ENCODE measurements at places on chromosomes 4 and X.

DNA sequence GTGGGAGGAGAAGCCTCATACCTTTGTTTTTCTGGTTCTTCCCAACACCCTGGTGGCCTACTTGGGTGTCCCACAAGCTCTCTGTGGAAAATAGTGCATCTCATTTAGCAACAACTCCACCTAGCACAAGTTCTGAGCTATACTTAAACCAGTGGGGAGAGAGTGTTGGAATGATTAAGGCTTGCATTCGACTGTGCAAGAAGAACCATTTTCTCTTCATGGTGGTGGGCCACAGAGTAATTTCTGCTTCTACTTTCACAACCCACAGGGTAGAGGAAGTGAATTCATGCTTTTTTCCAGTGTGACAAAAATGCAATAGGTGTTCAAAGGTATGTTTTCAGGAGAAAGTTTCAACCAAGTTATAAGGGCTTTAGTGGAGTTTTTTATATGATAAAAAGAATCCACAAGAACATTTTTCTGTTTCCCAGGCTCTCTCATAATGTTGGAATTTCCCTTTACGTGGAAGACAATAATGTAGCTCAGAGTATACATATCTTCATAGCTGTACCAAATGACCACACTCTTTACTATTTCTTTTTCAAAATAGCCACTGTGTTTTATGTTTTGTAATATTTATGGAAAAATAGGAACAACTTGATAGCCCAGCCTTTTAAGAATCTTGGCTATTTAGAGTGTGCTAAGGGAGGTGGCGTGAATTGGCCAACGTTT is 80.3 kb upstream of the HHIP start:
- DNase-seq, result no peak

- peak; percentile 74 for DNase-seq
Observed at GRCh38 chr4:112557676-112558411, 41.9 kb upstream of the NEUROG2 start.

GRCh38 chrX:129961180-129962083 is 21.0 kb upstream of the BCORL1 start:
- no peak for DNase-seq

DNA sequence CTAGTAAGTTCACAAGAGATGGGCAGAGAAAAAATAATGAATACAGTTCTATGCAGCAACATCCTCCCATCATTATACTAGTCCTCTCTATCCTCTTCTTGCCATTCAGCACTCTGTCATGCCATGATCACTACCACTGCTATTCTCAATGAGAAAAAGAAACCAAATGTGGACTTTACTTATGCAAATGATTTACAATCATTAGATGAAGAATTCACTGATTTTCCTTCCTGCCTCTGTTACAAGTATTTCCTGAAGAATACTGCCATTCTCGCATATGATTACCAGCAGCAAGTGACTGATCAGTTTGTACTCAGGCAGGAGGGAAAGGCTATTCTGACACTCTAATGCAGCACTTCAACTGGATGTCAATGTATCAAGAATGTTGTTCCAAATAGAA is 50.3 kb downstream of the WDFY3 start:
- no peak for DNase-seq

- no peak for DNase-seq
Observed at GRCh38 chr4:3307060-3307459, 14.2 kb downstream of the RGS12 start.

- no peak for DNase-seq
Observed at GRCh38 chr4:110075083-110075738, 123.2 kb downstream of the ELOVL6 start.

GRCh38 chr4:104500442-104500841 is 5.7 kb upstream of the CXXC4 start:
- no peak for DNase-seq

DNA sequence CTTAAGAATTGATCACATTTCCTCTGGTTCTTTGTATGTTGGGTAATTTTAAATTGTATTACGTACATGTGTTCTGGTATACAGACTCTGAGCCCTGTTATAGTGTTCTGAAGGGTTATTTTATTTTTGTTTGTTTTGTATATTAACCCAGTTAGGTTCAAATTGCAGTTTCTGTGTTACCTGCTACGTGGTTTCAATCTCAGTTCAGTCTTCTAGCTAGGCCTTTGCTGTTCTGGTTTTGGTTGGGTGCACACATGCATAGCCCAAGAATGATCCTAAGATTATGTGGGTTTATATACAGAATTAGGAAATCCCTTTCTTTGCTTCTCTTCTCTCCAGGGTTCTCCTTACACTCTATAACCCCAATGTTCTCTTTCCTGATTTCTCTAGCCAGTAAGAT is 161.0 kb downstream of the PPP1R2C start:
- no peak for DNase-seq

DNA sequence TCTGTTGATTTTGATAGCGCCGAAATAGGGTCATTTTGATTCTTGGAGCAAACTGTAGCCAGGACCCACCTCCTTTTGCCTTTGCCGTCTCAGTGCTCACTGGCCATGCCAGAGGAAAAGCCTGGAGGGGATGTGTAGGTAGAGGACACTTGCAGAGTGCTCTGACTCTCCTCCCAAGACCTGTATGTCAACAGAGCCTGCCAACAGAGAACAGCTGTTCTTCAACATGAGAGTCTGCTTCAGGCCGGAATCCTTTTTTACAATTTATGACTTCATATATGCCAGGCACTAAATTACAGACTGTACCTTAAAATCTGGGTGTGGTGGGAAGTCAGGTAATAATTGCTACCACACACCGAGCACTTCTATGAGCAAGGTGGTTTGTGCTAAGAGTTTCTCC is 94.2 kb downstream of the KDR start:
- no peak for DNase-seq

- DNase-seq, result no peak
Observed at GRCh38 chr4:139808808-139809756, 143.5 kb downstream of the MGST2 start.

- no peak for DNase-seq
Observed at GRCh38 chr4:8218371-8219031, 19.4 kb downstream of the SH3TC1 start.

DNA sequence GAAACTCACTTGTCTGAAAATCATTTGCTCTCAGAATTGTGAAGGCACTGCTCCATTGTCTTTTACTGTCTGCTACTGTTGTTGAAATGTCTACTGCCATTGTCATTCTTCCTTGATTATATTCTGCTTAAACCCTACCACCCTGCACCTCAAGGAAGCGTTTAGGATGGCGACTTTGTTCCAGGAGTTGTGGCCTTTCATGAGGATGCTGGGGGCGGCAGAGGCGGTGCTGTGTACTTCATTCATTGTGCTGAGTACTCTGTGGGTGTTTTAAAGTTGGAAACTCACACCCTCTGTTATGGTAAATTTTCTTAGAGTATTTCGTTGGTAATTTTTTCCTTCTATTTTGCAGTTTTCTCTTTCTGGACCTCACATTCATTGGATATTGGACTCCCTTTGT is 258.9 kb downstream of the TENM3 start:
- DNase-seq, result no peak

- DNase-seq, result no peak
Observed at GRCh38 chr4:88439161-88439760, 17.7 kb upstream of the HERC5 start.

DNA sequence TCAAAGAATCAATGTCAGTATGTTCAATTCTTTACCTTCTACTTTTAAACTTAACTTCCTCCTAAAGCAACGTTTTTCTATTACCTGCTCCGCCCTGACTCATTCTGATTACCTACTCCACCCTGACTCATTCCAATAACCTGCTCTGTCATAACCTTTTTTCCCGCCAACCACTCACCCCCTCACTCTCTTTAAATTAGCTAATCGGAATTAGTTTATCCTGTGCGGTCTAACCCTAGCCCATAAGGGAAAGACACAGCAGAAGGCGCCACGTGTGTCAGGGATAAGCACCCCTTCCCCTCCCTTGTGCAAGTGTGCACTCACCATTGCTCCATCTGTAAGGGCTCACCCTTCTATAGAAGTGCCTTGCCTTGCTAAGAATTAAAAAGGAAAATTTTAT is 64.4 kb downstream of the EIF4E start:
- no peak for DNase-seq

- no peak for DNase-seq
Observed at GRCh38 chrX:154321594-154321993, 26.0 kb downstream of the TKTL1 start.

- no peak for DNase-seq
Observed at GRCh38 chr4:172348426-172348825, 535.2 kb downstream of the GALNTL6 start.

GRCh38 chr4:106494066-106494465 is 125.5 kb upstream of the GIMD1 start:
- DNase-seq, result peak; percentile 42

GRCh38 chr4:125677665-125678307 is 363.0 kb downstream of the FAT4 start:
- no peak for DNase-seq

DNA sequence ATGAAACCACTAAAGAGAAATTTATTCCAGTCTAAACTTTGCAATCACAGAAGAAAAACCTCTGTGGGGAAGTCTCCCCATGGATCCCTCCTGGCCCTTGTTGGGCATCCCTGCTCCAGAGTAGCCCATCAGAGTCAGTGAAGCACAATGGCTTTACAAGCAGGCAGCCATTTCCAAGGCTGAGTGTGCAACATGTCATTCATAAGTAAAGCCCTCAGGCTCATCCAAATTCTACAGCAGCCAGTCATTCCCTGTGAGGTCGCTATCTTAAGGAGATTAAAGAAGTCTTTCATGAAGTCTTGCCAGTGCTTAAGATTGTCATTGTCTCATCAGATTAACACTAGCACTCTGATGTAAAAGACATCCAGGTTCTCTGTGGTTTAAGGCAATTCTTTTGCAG is 17.0 kb upstream of the MAPK10 start:
- no peak for DNase-seq

DNA sequence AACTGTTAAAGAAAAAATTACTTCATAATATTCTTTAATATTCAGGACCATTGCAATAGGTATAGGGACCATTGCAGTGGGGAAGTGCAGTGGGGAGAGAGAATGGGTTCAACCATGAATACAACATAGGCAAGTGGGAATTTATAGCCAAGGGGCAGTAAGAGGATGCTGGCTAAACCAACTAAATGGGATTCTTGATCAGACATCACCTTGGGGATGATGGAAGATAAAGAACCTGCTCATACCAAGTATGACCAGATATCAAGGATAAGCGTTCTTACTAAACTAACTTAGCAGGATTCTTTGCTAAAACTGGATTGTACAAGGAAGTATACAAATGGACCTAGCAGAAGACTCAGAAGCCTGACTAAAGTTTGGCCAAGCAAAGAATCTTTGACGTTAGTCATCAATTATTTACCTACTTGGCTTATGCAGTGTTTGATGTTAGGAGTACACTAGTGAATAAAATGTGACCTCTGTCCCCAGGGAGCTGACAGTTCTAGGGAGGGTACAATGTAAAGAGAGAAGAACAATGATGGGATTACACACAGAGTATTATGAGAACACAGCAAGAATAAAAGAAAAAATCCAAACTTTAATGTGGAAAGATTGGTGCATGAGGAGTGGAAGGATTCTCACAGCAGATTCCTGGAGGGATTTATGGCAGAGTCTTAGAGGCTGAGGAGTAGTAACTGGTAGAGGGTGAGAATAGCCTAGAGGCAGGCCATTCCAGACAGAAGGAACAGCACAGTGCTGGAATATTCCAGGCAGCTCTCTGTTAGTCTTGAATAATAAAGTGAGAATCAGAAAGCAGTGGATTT is 54.7 kb upstream of the MYOZ2 start:
- no peak for DNase-seq

GRCh38 chr4:123257591-123257990 is 139.0 kb upstream of the SPRY1 start:
- no peak for DNase-seq

- peak; percentile 22 for DNase-seq
Observed at GRCh38 chr4:66489783-66490452, 819.6 kb upstream of the EPHA5 start.

- no peak for DNase-seq
Observed at GRCh38 chr4:28890949-28891775, 1829.0 kb upstream of the PCDH7 start.

DNA sequence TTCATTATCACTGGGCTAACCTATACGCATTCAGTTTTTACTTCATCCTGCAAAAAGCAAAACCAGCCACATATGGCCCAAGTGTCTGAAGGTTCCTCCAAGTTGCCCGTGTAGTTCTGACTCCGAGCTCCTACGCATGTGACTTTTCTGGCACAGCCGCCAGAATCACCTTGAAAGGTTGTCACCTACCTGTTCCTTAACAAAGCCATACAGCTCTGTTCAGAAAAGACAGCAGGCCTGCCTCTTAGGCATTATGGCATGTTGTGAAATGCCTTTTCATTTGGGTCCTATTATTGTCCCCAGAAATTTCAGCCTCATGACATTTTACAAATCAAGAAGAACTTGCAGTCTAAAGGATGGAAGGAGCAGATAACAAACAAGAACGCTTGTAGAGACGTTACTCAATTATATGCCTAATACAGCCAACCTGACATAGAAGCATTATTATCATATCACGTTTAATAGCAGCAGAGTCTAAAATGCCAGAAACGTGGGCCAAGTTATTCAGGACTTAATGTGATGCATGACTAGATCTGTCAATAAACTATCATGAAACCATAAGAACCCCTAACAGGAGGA is 118.5 kb downstream of the RBM47 start:
- no peak for DNase-seq

DNA sequence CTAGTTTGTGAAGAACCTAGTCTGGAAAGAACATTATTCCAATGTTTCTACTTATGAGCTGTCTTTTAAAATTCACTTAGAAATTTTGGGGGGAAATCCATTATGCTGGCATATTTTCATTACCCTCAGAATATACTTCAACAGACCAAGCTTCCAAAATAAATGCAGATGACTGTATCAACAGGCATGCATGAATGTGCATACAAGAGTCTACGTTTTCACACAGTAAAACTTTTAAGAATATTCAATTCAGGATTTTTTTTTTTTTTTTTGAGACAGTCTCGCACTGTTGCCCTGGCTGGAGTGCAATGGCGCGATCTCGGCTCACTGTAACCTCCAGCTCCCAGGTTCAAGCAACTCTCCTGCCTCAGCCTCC is 49.7 kb downstream of the ABCG2 start:
- DNase-seq, result no peak

DNA sequence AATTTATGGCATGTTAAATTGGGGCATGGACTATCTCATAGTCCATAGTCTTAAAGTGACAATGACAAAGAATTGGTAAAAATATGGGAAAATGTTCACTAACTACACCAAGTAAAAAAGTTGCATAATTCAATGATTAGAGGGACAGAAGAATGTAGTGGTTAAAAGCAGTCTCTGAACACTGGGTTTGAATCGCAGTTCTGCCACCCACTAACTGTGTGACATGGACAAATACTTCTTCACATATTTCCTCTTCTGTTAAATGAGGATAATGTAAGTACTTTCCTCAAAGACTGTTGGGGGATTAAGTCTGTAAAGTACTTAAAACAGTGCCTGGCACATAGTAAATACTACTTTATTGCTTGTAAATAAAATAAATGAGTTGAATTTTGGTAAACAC is 15.3 kb downstream of the COQ2 start:
- DNase-seq, result no peak

- DNase-seq, result no peak
Observed at GRCh38 chrX:15755091-15755490, 17.0 kb downstream of the CA5B start.

GRCh38 chr4:59612235-59612634 is 1587.9 kb upstream of the ADGRL3 start:
- peak; percentile 71 for DNase-seq

All from fibroblast of gingiva (primary cell).